ENCODE measurements at places on chromosomes 5 and 9. TPM values are rescaled to one million over a fixed set of nuclear protein-coding genes. Genes with fewer than 3 reads are reported as not detected.

GRCh38 chr9:14256588-14256987 is 57.4 kb downstream of the NFIB start:
- DNase-seq = no peak

GRCh38 chr9:83296123-83296522 is 233.2 kb upstream of the RASEF start:
- DNase-seq = no peak

MYOT gene
- not detected for total RNA-seq

- no peak for DNase-seq
Observed at GRCh38 chr5:133569347-133569746, 43.0 kb downstream of the FSTL4 start.

FBXL17 gene
- total RNA-seq = 5.3 TPM

DNA sequence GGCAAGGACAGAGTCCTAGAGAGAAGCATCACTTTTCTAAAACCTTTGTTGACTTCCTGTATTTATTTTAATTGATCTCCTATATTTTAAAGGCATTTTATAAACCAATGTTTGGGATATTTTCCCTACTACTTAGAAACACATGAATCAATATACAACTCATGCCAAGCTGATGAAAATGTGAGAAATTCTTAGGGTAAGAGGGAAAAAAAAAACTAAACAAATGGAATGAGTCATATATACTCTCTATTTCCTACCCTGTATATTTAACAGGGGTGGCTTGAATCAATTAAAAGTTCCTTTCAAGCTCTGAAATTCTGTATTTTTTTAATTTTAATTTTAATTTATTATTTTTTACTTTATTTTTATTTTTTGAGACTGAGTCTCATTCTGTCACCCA is 19.6 kb downstream of the BAAT start:
- DNase-seq = no peak

- DNase-seq = no peak
Observed at GRCh38 chr5:150663936-150664335, 2.9 kb downstream of the MYOZ3 start.

C5orf58 gene
- 1.4 TPM for total RNA-seq

SLC28A3 gene
- total RNA-seq = not detected

- peak; percentile 20 for DNase-seq
Observed at GRCh38 chr9:127155314-127155960, 33.0 kb upstream of the ANGPTL2 start.

KIF20A gene
- 65.2 TPM for total RNA-seq

- DNase-seq = no peak
Observed at GRCh38 chr9:131358556-131358955, 35.3 kb upstream of the PRRC2B start.

SPINK13 gene
- not detected for total RNA-seq

GRCh38 chr5:177319913-177320588 is 8.4 kb upstream of the MXD3 start:
- no peak for DNase-seq

- DNase-seq = no peak
Observed at GRCh38 chr9:12065686-12066085, 627.5 kb upstream of the TYRP1 start.

GRCh38 chr9:119903851-119904250 is 534.6 kb upstream of the BRINP1 start:
- DNase-seq = no peak

DNA sequence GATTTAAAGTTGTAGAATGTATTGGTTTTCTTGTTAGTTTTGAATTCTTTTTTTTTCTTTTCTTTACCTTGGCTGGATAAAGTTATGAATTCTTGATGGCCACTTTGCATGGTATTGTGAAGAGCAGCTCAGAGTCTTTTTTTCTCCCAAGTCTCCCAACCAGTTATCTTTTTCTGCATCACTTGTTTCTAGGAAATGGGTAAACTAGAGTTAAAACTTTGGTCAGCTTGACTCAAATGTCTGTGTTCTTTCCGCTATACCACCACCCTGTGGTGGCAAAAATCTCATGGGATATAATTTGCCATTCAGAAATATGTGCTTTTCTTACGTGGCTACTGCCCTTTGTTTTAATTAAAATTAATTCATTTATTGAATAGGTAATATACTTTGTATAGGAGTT is 113.2 kb downstream of the UNC13B start:
- no peak for DNase-seq

GRCh38 chr5:172971482-172971881 is 12.1 kb upstream of the ATP6V0E1 start:
- no peak for DNase-seq

DNA sequence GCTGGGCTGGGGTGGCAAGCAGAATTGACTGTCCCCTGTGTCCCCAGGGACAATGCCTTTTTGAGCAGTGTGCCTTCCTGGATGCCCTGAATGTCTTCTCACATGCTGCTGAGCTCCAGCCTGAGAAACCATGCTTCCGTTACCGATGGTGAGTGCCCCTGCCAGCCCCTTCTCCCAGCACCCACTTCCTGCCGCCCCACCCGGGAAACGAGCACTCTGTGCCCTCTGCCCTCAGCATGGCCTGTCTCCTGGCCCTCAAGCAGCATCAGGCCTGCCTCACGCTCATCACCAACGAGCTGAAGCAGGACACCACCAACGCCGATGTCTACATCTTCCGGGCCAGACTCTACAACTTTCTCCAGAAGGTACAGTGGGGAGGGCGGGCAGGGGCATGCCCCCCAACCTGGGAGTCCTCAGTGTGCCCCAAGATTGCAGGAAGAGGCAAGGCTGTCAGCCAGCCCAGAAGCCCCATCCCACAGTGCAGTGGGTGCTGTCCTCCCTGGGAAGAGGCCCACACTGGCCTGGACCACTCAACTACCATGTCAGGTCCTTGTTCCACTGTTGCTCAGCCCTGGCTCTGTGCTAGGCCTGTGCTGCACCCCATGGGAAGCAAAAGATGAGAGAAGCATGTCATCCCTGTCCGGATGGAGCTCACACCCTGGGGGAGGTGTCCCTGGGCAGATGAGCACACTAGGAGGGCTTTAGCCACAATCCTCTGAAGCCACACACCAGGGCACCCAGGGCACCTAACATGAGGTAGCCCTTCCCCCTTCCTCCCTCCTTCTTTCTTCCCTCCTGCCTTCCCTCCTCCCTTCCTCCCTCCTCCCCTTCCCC is 4.4 kb downstream of the TTC16 start:
- no peak for DNase-seq

SPATA9 gene
- not detected for total RNA-seq

DNA sequence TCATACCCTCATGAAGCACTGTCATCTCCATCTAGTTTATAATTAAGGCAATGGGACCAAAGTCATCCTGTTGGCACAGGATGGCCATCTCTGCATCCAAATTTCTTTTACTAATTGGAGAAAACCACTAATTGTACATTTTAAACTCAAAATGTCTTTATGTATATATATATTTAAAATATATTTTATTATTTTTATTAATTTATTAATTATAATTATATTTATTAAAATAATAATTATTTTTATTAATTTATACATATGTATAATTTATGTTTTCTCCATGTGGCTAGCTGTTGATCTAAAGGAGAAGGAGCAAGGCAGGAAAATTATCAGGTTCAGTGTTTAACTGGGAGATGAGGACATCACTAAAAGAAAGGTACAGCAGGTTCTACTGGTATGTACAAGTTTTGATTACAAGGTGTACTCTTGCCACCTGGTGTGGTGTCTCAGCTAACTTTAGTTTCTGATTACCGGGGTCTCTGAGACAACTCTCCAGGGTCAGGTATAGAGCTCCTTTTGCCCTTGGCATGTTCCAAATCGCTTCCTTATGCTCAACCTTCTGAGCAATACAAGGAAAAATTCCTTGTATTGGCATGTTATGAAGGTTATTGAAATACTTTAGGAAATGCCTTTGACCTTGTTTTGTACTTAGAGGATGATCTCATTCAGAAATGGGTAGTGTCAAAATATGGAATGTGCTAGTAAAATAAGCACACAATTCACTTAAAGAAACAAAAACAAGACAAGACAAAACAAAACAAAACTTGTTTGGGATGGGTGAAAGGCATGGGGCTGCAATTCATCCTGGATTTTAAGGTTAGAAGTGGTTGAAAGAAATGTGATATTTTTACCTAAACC is 79.6 kb downstream of the GHR start:
- no peak for DNase-seq

NIPAL4 gene
- not detected for total RNA-seq

GRCh38 chr5:115282131-115282530 is 14.3 kb downstream of the CCDC112 start:
- DNase-seq = no peak

GRCh38 chr5:36240779-36241630 is 720 bp downstream of the NADK2 start:
- peak; percentile 69 for DNase-seq

DNA sequence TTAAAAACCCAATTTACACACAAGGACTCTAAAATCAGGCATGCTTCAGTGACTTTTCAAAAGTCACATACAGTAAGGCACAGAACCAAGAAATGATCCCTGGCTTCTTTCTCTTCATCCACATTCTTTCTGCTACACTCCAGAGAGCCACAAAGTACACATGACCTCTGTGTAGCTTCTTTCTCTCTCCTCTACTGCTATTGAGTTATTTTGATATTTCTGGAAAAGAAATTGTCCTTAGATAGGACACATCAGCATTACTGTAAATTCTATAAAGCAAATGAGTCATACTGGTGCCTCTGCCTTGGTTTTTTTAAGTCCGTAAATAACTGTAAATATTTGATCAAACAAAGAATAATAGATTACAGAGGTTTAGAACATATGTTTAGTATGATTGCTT is 96.3 kb downstream of the KIAA0825 start:
- no peak for DNase-seq

DNA sequence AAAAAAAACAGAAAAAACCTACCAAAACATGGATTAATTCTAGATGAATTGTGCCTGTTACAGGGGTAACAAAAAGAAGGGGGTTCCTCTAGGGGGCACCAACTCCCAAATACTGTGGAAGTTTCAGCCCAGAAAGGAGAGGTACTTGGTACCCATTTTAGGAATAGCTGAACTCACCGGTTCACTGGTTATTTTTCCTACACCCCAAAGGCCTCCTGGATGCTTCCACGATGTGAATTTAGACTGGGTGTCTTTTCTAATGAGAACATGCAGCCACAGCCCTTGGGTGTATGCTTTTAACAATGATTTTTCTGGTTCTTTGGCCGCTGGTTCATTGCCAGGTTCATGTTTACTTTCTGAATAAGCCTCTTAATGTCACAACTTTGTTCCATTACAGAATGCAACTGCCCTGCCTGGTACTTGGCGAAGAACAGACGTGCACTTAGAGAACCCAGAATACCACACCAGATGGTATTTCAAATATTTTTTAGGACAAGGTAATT is 46.7 kb downstream of the GARNL3 start:
- no peak for DNase-seq

DNA sequence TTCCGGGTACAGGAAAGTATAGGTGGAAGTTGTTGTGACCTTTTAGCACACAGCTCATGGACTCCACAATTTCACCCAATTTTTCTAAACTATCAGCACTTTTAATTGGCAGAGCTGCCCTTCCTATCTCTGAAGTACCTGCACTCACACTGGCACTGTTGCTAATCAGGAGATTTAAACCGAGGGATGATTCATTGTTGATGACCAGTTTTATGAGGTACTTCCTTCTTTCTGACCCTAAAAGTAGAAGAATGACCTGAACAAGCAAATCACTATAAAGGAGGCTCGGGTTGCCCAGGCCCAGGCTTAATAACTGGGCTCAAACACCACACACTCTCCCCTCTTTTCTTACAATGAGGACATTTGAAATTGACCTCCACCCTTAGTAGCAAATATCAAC is 105.9 kb downstream of the KCNN2 start:
- no peak for DNase-seq

- peak; percentile 33 for DNase-seq
Observed at GRCh38 chr9:16310278-16311110, 560.0 kb downstream of the BNC2 start.

IL3 gene
- total RNA-seq = not detected

DNA sequence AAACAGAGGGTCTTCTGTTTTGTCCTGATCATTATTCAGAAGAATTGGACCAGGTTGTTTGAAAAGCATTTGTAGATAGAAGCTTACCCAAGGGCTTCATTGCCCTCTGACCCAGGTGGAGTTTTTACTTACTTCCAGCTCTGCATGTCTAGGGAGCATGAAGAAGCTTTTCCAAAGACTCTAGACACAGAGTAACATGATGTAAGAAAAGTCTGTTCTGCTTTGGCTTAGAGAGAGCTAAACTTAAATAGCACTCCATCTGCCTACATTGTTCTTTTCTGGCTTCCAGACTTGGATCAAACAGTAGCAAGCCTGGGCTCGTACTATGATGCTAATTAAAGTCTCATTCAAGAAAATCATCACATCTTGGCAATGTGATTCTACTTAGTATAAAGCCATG is 112.1 kb downstream of the SNCAIP start:
- no peak for DNase-seq

- no peak for DNase-seq
Observed at GRCh38 chr5:103298117-103298516, 39.6 kb downstream of the MACIR start.

- DNase-seq = no peak
Observed at GRCh38 chr5:178227138-178227659, 5.4 kb downstream of the PHYKPL start.

Measured in H9 (cell line).